MCF 10A (cell line): ENCODE measurements at places on chromosomes 3 and 15. TPM values are rescaled to one million over a fixed set of nuclear protein-coding genes. Genes with fewer than 3 reads are reported as not detected.

Gene TRAIP
- total RNA-seq = 7.1 and 9.3 TPM in 2 replicates

DNA sequence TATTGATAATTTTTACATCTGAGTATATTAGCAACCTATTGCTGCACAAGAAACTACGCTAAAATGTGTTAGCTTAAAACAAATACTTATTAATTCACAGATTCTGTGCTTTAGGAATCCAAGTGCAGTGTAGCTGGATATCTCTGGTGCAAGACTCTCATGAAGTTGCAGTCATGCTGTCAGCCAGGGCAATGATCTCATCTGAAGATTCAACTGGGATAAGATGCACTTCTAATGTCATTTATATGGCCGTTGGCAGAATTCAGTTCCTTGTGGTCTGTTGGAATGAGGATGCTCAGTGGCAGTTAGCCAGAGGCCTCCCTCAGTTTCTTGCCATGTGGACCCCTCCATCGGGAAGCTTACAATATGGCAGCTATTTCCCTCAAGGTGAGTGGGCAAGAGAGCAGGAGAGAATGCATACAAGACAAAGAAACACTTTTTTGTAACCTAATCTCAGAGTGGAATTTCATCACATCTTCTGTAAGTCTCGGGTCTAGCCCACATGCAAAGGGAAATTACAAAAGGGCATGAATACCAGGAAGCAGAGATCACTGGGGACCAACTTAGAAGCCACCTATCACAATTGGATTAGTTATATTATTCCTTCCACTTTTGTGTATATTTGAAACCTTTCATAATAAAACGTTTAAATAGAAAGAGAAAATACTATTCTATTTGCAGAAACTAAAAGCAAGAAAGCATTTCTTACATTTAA lies 61.6 kb downstream of the DPH6 start:
- no peak for DNase-seq

- no peak for DNase-seq
These were observed 13.6 kb downstream of the LMOD3 start for GRCh38 chr3:69108811-69109210.

Gene ASB14
- not detected in 2 replicates for total RNA-seq

Gene CCRL2
- not detected in 2 replicates for total RNA-seq

- DNase-seq = no peak
These were observed 17.1 kb downstream of the TNFSF10 start for GRCh38 chr3:172506094-172506493.

GRCh38 chr3:45205126-45205525 lies 21.0 kb downstream of the TMEM158 start:
- DNase-seq = no peak

DNA sequence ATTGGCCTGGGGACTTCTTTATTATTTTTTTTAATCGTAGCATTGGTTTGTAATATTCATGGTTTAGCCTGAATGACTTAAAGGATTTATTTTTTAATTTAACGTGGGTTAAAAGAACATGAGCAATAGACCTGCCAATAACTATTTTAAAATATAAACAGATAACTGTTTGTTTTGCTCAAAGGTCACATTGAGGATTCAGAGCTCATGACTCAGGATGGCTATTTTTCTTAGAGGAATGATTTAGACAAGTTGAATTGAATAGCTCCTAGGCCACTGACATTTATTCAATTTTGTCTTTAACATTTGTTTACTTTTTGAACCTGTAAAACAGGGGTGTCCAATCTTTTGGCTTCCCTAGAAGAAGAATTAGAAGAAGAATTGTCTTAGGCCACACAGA lies 68.5 kb downstream of the ITPR1 start:
- no peak for DNase-seq

DNA sequence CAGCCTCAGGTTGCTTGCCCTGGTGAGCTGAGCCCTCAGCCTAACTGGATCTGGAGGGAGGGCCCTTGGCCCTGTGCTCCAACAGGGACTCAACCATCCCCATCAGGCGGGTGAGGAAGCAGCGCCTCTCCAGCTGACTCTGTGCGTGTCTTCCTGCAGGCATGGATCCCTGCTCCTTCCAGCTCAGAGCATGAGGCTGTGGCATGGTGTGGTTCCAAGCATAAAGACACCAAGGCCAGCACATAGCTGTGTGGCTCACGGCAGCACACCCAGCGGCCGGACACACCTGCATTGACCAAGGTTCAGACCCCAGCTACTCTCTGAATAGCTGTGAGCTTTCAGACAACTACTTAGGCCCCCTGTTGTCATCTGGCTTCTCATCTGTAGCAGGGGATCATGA lies 131.0 kb upstream of the PLXNA1 start:
- no peak for DNase-seq

Gene NEK10
- 0.44 and 1.1 TPM in 2 replicates for total RNA-seq

Gene EDC3
- total RNA-seq = 42.8 and 53.3 TPM in 2 replicates

DNA sequence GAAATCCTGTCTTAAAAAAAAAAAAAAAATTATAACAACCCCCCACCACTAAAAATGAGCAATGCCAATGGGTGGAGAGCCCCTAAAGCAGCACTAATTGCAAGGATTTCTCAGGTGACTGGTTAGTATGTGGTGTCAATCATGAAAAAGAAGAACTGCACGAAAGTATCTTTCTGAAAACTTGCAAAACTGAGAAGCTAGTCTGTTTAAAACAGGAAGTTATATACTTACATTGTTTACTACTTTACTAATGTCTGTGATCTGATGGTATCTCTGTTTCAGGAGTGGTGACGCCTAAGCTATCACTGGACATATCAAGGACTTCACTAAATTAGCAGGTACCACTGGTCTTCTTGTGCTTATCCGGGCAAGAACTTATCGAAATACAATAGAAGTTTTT lies at the start of gene CCR3:
CCR3 (plus strand) TSS at position 341 of the 400 bp plus-strand sequence. CDS start 22,699 bp downstream, outside the sequence.
- DNase-seq = no peak

Gene FAM227B
- total RNA-seq = 5.8 and 6.4 TPM in 2 replicates

Gene CIB2
- 0.30 and 0.34 TPM in 2 replicates for total RNA-seq
